ENCODE measurements at places on chromosomes 11 and 22.

DNA sequence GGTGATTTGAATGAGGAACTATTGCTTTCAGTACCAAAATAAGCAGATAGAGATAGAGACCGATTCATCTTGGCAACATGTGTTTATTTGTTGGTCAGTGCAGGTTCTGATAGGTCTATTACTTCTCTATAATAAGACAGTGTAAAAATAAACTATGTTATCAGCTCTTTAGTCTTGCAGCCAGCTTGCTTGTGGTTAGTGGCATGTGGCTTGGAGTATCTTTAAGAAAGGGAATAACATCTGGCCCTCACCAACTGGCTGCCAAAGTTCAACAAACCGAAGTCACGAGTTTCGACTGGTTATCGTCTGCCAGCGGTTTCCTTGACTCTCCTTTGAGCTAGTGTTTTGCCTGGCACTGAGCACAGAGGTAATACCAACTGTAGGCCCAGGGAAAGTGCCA lies 71.8 kb downstream of the CTTN start:
- no peak for DNase-seq

GRCh38 chr22:49400136-49400940 lies 427.3 kb downstream of the BRD1 start:
- no peak for DNase-seq

- DNase-seq = no peak
These were observed 41.0 kb upstream of the MS4A8 start for GRCh38 chr11:60658409-60658808.

GRCh38 chr11:108933630-108934029 lies 268.8 kb downstream of the DDX10 start:
- DNase-seq = no peak

DNA sequence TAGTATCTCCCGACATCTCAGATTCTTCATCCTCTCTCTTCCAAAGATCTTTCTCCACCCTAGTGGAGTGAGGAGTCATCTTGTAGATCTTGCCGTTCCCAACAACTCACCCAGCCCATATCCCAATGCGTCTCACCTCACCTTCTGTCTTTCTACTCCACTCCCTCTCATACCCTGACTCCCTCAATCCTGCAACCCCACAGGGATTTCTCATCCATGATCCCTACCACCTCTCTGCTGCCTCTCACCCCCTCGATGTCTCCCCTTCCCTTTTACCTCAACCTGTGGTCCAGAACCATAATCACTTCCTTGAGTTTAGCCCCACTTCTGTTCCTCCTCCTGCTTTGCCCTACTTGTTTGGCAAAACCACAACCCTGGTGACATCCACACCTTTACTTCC lies 41.7 kb downstream of the OTOG start:
- DNase-seq = no peak

- no peak for DNase-seq
These were observed 1.8 kb upstream of the TIGD3 start for GRCh38 chr11:65352783-65353182.

- no peak for DNase-seq
These were observed 6.0 kb upstream of the CLCF1 start for GRCh38 chr11:67379061-67380058.

DNA sequence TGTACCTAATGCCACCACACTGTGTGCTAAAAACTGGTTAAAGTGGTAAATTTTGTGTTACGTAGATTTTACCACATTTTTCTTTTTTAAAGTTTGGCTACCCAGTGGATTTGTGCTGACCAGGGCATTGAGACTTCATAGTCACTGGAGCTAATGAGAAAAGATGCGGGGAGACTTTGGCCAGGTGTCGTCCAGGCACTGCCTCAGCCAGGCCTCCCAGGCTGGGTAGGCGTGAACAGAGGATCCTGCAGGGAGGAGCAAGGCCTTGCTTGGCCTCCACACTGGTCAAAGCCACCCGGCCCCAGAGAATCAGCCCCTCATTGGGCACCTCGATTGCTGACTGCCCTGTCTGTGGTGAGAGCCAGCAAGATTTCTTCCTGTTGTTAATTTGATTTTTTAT lies 13.4 kb upstream of the MGAT3 start:
- DNase-seq = no peak

DNA sequence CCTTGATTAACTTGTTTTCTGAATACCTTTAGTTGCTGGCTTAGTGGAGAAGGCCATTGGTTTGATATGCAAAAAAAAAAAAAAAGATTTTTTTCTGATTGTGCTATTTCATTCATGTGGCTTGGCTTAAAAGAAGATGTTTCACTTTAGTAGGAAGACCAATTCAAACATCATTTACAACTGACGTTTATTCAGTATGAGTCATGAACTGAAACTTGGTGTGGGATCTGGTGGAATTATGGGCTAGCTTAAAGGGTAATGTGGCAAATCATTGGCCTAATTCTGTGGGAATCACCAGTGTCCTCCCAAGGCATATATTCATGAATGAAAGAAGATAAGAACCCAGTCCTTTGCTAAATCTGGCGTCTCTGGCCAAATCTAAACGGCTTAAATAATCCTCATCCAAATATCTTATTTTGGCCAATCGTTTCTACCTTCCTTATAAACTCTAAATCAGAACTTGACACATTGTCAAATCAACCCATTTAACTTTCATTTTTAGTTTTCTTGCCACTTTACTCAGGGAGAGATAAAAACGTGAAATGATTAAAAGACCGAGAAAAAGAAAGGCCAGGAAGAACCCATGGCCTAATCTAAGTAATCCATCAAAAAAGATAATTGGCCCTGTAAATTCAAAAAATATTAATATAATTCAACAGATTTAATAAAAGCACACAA lies 77.0 kb downstream of the DDIAS start:
- DNase-seq = no peak

GRCh38 chr22:39080052-39080762 lies 3.1 kb downstream of the APOBEC3G start:
- DNase-seq = no peak

DNA sequence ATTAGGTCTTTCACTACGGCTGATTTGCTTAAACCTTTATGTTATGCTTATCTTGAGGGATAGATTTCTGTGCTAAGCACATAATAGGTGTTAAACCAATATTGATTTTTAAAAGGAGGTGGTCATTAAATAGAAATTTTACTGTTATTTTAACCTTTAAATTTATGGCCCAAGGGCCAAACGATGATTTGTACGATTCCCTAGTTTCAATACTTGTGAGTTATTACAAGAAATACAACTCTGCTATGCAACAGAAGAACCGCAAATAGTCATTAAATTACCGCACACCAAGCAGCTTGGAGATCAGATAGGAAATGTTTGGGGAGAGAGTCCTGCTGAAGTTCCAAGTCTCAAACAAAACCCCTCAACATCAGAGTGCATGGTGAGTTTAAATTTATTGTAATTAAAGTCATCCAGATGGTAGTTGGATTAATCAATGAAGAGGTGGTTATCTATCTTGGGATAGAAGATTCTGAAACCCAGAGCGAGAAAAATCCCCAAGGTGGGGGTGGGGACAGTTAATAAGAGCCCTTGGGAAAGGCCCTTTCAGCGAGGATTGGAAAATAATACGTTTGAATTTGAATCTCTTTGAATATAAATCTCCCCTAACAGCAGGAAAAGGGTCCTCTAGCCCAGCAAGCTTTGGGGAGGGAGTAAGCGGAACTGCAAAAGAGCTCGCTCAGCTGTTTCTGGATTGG lies 805 bp upstream of the QSER1 start:
- no peak for DNase-seq

DNA sequence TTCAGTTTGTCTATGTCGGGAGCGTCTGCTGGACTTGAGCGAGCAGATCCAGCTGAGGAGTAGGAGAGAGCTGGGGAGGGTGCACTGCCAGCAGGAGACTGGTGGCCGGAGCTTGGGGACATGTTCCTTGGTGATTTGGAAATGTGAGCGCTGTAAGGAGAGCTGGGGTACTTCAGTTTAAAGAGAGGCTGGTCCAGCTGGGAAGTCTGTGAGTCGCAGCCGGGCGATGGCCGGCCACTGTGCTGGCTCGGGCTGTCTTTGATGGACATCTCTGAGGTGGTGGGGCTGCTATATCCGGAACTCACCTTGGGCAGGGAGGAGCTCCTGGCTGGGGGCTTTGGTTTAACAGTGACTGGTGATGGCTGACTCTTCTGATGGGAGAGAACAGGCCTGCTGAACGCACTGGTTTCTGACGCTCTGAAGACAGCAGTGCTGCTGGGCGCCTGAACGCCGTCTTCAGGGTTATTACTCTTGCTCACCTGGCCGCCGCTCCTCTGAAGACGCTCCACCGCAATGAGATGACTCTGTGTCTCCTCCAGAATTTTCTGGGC lies 63.6 kb upstream of the PITPNB start:
- DNase-seq = no peak

GRCh38 chr11:36150986-36151385 lies 138.2 kb downstream of the COMMD9 start:
- no peak for DNase-seq

GRCh38 chr22:37904572-37905533 lies 1.2 kb upstream of the MICALL1 start:
- peak; percentile 84 for DNase-seq

- no peak for DNase-seq
These were observed 165.0 kb downstream of the RCN1 start for GRCh38 chr11:32255841-32256240.

DNA sequence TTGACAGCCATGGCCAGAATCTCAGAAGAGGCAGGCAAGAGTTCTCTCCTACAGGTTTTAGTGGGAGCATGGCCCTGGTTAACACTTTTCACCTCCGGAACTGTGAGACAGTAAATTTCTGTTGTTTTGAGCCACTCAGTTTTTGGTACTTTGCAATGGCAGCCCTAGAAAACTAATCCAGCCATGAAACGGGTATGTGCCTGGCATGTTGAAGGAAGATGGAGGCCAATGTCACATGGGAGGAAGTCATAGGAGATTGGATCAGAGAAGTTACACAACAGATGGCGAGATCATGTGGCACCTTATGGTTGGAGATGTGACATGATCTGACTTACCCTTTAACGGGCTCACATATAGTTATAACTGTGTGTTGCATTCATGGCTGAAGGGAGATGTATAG lies 63.2 kb upstream of the EED start:
- DNase-seq = no peak

DNA sequence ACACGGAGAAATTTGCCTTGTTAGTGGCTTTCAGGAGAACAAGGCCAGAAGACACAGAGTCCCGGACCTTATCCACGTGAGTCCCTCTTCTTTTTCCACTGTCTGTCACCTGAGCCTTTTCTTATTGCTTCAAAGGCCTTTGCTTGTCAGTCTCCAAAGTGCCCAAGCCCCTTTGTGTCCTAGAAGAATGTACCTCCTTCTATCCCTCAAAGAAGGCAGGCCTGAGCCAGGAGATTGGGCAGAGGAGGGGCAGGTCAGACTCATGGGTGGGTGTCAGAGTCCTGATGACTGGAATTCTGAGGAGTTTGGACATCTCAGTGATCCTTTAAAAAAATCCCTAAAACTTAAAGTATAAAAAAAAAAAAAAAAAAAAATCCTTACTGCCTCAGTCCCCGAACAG lies 299.6 kb upstream of the NCAM1 start:
- no peak for DNase-seq

GRCh38 chr11:64863391-64864060 lies 14.9 kb downstream of the EHD1 start:
- no peak for DNase-seq

DNA sequence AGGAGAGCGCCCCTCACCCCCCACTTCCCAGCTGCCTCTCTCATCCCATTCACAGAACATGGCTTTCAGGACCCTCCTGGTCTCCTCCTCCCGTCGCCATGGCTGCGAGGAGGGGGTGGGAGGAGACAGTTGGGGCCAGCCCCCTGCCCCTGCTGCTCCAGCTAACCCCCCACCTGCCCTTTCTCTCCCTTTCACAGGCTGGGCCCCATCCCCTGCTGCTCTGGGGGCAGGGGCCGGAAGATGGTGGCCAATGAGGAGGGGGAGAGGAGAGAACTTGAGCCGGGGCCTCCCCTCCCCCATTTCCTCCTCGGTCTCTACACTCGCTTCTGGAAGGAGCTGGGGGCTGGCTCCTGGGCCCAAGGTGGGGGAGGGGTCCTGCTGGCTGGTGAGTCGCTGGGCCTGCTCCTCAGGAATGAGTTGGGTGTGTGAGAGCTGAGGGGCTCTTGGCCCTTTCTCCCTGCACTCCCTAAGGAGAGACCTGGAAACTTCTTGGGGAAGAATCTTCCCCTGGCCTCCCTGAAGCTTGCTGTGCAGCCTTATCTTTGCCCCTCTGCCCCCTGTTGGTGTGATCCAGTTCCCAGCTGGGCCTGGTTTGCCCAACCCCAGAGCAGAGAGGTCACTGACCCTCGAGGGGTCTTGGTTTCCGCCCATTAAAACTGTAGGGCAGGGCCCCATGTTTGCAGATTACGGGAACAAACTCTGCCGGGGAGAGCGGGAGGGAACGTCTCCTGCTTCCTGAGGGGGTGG lies 10.2 kb downstream of the YPEL4 start:
- no peak for DNase-seq

GRCh38 chr11:31798057-31798553 lies 13.0 kb downstream of the PAX6 start:
- no peak for DNase-seq

DNA sequence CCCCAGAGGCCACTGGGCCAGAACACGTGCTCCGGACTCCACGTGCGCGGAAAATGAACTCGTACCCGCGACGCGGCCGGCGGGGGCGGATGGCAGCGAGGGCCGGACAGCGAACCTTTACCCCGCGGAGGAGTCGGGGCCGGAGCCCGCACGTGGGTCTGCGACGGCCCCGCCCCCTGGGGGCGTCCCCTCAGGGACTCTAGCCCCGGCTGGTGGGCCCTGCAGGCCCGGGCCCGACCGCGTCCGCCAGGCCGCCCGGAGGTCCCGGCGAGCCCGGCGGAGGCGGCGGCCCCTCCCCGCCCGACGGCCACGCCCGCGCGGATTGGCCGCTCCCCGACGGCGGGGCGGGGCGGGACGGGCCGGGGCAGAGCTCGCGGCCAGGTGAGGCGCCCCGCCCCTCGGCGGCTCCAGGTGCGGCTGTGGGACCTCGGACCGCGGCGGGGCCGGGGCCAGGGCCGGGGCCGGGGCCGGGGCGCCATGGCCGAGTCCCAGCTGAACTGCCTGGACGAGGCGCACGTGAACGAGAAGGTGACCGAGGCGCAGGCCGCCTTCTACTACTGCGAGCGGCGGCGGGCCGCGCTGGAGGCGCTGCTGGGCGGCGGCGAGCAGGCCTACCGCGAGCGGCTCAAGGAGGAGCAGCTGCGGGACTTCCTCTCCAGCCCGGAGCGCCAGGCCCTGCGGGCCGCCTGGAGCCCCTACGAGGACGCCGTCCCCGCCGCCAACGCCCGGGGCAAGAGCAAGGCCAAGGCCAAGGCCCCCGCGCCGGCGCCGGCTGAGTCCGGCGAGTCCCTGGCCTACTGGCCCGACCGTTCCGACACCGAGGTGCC lies at the start of gene FAM83F:
Gene FAM83F (plus strand): TSS at position 389 of the 827 bp plus-strand sequence. CDS start 89 bp downstream, at position 478.
- DNase-seq = no peak

GRCh38 chr22:21736084-21736642 lies 569 bp upstream of the YPEL1 start:
- DNase-seq = no peak

DNA sequence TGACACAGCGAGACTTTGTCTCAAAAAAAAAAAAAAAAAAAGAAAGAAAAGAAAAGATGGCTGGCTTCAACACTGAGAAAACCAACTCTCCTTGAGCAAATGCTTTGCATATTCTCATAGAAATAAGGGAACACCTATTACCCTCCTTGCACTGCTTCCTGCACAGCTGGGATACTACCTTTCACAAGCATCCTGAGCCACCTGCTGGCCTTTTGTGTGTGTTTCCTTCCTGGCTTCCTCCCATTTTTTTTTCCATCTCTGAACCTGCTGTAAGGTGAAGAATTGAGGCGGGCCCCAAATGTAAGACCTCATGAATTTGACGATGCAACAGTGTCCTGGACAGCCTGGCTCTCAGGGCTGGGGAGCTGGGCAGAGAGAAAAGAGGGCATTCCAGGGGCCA lies 1.9 kb upstream of the RFPL3 start:
- no peak for DNase-seq
